Muscle of leg (tissue), 16 donors: ENCODE measurements at places on chromosomes 6 and 20. TPM values are rescaled to one million over a fixed set of nuclear protein-coding genes. Genes with fewer than 3 reads are reported as not detected.

Gene HCRTR2
- polyA plus RNA-seq = 0.14 TPM

Gene GRIK2
- polyA plus RNA-seq = 4.0 TPM

Gene SLC35F1
- polyA plus RNA-seq = 1.5 TPM

Gene HSPA1L
- polyA plus RNA-seq = 3.8 TPM

Gene RIMS4
- 7.4 TPM for polyA plus RNA-seq

Gene SAMD5
- 3.0 TPM for polyA plus RNA-seq

Gene LY6G6D
- 0.65 TPM for polyA plus RNA-seq
